Activated CD8-positive, alpha-beta memory T cell treated with anti-CD3 and anti-CD28 coated beads for 1 hour (primary cell): ENCODE measurements at places on chromosomes 4 and X.

- DNase-seq, result no peak
Observed at GRCh38 chrX:106177106-106177981, 9.2 kb downstream of the PWWP3B start.

GRCh38 chr4:88928852-88929251 is 128.1 kb downstream of the FAM13A start:
- DNase-seq, result no peak

GRCh38 chr4:10664408-10664807 is 20.2 kb downstream of the CLNK start:
- DNase-seq, result no peak

DNA sequence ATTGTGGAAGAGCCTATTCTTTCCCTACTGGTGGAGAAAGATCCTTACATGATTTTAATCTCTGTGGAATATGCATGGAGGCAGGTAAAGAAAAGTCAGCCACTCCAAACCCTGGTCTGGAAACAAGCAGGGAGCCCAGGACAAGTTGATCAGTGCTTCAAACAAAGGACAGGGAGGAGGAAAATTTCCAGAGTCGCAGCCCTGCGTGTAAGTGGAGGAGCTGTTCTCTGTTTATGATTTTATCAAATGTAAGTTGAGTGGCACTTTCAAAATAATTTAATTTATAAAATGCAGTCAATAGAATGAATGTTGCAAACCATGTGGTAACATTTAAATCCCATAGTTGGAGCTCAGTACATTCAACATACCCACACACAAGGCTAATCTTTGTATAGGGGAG is 57.0 kb downstream of the SLC34A2 start:
- no peak for DNase-seq

GRCh38 chr4:94827481-94828110 is 69.8 kb downstream of the BMPR1B start:
- DNase-seq, result no peak

DNA sequence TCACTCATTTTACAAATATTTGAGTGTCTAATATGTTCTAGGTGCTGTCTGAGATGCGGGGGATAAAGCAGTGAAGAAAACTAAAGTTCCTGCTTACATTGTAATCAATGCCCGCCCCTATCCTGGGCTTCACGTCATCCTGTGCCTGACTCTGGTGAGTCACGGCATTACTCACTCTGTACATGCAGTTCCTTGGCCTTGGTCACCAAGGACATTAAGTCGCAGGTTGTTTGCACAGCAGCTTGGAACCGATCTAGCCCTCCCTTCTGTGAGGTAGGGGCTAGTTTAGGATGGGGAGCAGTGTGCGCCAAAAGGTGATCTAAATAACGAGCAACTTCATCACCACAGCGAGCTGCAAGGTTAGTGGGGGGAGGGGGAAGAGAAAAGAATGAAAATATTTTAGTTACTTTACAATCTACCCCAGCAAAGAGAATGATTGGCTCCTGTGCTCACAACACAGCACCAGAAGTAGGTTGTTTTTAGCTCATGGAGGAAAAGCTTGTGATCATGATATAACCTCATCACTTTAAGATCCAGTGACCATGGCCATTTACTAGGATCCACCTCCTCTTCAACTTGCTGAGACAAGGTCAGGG is 48.0 kb upstream of the HDAC8 start:
- DNase-seq, result no peak

GRCh38 chr4:57426779-57427395 is 316.7 kb upstream of the IGFBP7 start:
- no peak for DNase-seq

- DNase-seq, result peak; percentile 5
Observed at GRCh38 chr4:56434599-56435139, 746 bp downstream of the PPAT start.

GRCh38 chr4:110002326-110002725 is 89.6 kb downstream of the EGF start:
- DNase-seq, result no peak

- DNase-seq, result no peak
Observed at GRCh38 chr4:70591955-70592582, at the start of gene AMBN. Gene AMBN (plus strand): TSS chr4:70592256. CDS start chr4:70592359, 103 bp downstream.

- no peak for DNase-seq
Observed at GRCh38 chr4:181863856-181864255, 379.3 kb upstream of the TENM3 start.

GRCh38 chr4:33579951-33580350 is 2664.4 kb downstream of the ARAP2 start:
- no peak for DNase-seq

DNA sequence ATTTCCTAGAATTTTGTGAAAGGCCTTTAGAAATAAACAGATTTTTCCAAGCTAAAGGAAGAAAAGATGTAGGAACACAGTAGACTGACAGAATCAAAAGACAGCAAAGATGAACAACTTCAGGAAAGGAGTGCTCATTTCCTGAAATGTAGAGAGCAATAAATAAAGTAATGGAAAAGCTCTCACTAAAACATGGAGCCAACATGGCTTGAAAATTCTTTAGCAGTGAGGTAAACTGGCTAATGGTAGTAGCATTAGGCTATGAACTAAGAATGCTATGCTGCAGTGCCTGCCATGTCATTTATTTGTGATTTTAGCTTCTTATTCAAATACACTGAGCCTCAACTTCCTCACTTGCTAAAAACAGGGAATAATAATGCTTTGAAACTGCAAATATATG is 108.7 kb downstream of the IQCM start:
- no peak for DNase-seq

- no peak for DNase-seq
Observed at GRCh38 chr4:151905197-151905596, 144.4 kb upstream of the GATB start.

DNA sequence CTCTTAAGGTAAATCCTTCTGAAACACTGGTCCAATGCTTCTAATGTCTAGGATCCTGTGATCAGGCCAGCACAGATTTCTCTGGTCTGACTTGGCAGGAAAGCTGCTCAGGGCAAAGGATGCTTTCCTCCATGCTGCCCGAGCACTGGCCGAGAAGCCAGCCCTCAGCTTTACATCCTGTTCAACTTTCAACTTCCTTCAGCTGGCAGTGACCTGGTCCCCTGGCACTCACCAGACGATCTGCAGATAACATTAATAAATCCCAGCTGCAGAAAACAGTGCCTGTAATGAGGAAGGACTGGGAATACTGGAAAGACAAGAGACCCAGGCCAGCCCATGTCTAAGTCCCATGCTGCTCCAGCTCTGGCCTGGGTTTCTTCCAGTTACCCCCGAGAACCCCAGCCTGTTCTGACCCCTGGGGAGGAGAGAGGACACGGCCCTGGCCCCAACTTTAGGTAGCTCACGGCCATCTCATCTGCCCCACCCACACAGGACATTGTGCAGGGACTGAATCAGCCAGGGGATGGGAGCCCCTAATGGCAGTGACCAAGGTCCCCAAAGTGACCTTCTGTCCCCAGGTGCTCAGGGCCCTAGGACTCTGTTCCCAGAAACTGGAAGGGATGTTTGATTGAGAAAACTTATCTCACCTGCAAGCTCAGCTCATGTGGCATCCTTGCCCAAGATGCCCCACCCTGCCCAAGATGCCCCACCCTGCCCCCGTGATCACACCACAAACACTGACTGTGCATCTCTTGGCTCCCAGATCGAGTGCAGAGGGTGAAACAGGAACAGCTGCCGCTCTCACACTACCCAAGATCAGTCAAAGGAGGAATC is 28.0 kb downstream of the JAKMIP1 start:
- DNase-seq, result no peak

DNA sequence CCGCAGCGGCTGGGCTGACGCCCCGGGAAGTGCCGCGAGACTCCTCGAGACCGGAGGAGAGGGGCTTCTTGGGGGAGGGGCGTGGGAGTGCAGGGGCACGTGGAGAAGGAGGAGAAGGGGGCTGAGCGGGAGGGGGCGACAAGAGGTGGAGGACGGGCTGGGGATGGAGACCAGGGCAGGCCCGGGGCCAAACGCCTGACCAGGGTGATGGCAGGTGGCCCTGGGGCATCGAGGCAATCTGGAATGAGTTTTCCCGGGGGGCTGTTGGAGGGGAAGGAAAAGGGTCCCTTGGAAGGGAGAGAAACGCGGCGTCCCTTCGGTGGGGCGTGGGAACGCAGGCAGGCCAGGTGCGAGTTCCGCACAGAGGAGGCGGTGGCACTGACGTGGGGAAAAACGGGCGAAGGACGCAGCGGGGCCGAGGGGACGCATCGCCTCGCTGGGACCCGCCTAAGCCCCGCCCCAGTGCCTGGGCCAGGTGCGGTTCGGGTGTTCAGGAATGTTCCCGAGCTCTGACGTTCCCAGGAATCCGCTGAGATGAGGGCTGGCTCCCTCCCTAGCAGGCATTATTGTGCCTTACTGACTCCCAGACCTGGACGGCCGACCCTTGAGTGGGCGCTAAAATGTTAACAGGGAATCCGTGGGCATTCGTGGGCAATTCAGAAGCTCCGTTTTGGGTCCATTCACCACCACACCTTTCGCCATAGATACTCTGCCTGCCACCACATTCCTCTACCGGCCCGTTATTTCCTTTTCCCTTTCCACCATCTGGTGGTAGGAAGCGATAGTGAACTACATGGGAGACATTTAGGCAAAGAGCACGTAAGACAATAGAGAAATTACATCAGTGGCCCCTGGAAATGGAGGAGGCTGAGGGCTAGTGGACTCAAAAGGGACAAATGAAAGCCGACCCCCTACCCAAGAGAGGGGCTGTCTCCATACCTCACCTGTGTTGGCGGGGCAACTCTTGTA is 795 bp upstream of the SH3KBP1 start:
- DNase-seq, result no peak

DNA sequence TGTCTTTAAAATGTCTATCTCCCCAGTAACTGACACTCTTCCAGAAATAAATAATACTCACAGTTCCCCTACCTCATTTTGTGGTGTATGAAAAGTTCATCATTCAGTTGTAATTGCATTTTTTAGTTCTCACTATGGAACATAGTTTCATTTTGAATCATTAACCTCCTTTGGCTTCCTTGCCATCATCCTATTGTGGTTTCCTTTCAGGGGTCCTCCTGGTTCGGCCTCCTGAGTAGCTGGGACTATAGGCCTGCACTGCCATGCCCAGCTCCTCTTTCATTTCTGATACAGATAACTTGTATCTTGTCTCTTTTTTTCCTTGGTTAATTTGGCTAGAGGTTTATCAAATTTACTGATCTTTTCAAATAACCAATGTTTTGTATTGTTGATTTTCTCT is 23.1 kb upstream of the BLTP1 start:
- no peak for DNase-seq

DNA sequence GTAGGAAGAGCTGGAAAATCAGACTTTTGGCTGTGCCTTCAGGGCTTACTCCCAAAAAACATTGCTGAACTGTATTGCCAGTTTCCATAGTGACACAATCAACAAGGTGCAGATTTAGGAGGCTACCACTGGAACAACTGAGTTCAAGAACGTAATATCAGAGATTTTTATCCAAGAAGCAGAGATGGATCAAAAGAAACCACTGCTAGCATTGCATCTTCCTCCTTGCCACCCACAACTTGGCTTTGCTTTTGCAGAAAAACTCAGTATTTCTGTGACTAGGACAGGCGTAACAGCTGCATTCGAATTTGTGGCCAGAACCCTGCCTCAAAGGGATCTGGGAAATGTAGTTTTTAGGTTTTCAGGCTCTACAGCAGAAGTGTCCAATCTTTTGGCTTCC is 27.8 kb upstream of the WDFY3 start:
- no peak for DNase-seq

- no peak for DNase-seq
Observed at GRCh38 chr4:20493761-20494353, 206.4 kb upstream of the PACRGL start.

DNA sequence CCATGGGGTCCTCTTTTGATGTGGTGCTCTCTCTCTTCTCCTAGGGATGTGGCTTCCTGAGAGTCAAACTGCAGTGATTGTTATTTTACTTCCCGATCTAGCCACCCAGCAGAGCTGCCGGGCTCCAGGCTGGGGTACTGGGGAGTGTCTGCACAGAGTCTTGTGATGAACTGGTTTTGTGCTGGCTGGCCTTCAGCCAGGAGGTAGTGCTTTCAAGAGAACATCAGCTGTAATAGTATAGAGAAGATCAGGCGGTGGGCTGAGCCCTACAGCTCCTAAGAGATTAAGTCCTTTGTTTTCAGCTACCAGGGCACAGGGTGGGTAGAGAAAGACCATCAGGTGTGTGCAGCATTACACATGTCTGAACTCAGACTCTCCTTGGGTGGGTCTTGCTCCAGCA is 59.0 kb upstream of the AGTR2 start:
- no peak for DNase-seq

GRCh38 chr4:87108142-87108546 is 112.3 kb downstream of the KLHL8 start:
- no peak for DNase-seq

GRCh38 chr4:101711590-101712260 is 78.8 kb upstream of the BANK1 start:
- DNase-seq, result no peak

DNA sequence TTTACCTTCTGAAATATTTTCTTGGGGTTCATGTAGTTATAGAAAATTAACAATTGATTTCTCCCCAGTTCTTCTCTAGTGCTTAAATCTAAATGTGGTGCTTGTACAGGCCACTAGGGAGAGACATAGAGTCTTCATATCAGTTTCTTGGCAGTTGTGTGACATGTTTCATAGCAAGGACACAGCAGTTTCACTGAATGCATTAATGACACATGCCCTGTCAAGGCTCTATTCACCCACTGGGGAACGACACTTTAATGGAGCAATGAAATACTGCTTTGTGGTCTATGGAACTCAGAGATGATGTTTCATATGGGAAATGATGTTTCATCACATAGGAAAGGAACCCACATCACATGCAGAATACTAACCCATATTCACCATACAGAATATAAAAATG is 2.8 kb downstream of the VEGFC start:
- no peak for DNase-seq

GRCh38 chr4:189374176-189374575 is 566.5 kb upstream of the FRG1 start:
- no peak for DNase-seq

DNA sequence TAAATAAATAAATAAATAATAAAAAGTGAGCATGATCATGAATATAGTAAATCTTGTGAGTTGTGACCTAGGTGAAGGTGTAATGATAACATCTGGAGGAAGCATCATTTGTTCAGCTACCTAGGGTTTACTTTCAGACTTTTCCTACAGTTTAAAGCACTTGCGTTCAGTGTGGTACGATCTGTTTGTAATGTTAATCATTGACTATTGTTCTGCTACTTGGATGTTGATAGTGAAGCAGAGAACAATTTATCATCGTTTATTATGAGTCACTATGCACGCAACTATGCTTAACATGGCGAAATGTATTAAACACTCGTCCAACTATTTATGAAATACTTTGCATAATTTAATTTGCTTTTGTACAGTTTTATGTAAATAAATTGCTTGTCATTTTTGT is 426.2 kb downstream of the PCDH7 start:
- DNase-seq, result no peak

DNA sequence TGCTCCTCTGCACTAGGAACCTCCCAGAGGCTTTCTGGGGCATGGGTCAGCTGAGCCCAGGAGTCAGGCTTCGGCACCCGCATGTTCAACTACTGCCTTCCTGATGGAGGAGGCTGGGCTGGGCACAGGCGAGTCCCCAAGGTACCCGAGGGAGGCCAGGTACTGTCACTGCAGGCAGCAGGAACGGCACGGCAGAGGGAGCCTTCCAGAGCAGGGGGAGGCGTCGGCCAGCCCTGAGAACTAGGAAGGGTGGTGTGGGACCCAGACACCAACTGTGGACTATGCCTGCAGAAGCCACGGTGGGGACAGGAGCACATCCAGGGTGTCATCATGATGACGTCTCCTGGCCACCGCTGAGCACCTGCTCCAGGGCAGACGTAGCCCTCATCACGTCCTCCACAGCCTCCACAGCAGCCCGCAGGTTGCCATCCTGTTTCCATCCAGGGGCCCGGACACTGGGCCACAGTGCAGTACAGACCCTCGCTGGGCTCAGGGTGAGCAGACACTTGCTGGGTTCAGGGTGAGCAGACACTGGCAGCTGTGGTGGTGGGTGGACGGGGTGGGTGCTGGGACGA is 40.8 kb downstream of the SORCS2 start:
- no peak for DNase-seq
